ENCODE measurements at places on chromosomes 12 and 14. TPM values are rescaled to one million over a fixed set of nuclear protein-coding genes. Genes with fewer than 3 reads are reported as not detected.

The PTGES3 gene
- 202 TPM for polyA plus RNA-seq

The SGPP1 gene
- polyA plus RNA-seq, result 22.2 TPM

The HELB gene
- not detected for polyA plus RNA-seq

The EXOC3L4 gene
- not detected for polyA plus RNA-seq

The HNF1A gene
- polyA plus RNA-seq, result not detected

The LIN7A gene
- polyA plus RNA-seq, result 4.0 TPM

The LUM gene
- not detected for polyA plus RNA-seq

The GPR162 gene
- polyA plus RNA-seq, result 3.8 TPM

The TBX3 gene
- polyA plus RNA-seq, result 0.88 TPM

The OAS1 gene
- 0.58 TPM for polyA plus RNA-seq

The MMP17 gene
- 0.69 TPM for polyA plus RNA-seq

The KRT79 gene
- polyA plus RNA-seq, result 0.81 TPM

The AMHR2 gene
- not detected for polyA plus RNA-seq

The ADCY6 gene
- polyA plus RNA-seq, result 0.43 TPM

The PRKD1 gene
- polyA plus RNA-seq, result 18.8 TPM

The PRR4 gene
- 22.1 TPM for polyA plus RNA-seq

The LMO3 gene
- 71.5 TPM for polyA plus RNA-seq

The GLIPR1L1 gene
- 4.4 TPM for polyA plus RNA-seq

The TAS2R42 gene
- polyA plus RNA-seq, result not detected

The RNASE8 gene
- not detected for polyA plus RNA-seq

The CCDC63 gene
- polyA plus RNA-seq, result not detected

The TAS2R30 gene
- 0.32 TPM for polyA plus RNA-seq

The HSPB8 gene
- 16.1 TPM for polyA plus RNA-seq

The PTCSC3 gene
- polyA plus RNA-seq, result not detected

The TRMT5 gene
- 22.8 TPM for polyA plus RNA-seq

The RD3L gene
- polyA plus RNA-seq, result 3.6 TPM

The GPD1 gene
- polyA plus RNA-seq, result 3.1 TPM

The NKX2-1 gene
- polyA plus RNA-seq, result not detected

The DCAF5 gene
- polyA plus RNA-seq, result 16.7 TPM

The CELA1 gene
- polyA plus RNA-seq, result not detected

The KLHL33 gene
- polyA plus RNA-seq, result 0.16 TPM

The IAPP gene
- polyA plus RNA-seq, result not detected

The MYH6 gene
- polyA plus RNA-seq, result not detected

The CLEC1B gene
- not detected for polyA plus RNA-seq

The SOCS4 gene
- 28.1 TPM for polyA plus RNA-seq

The APOF gene
- polyA plus RNA-seq, result not detected

The EIF2S1 gene
- 226 TPM for polyA plus RNA-seq

The STYK1 gene
- polyA plus RNA-seq, result not detected

The C12orf60 gene
- polyA plus RNA-seq, result 9.4 TPM

The CAPZA3 gene
- not detected for polyA plus RNA-seq

The TSHR gene
- 2.9 TPM for polyA plus RNA-seq

The ARHGEF40 gene
- 4.0 TPM for polyA plus RNA-seq

The IL26 gene
- not detected for polyA plus RNA-seq

The EPYC gene
- polyA plus RNA-seq, result not detected

The NTN4 gene
- polyA plus RNA-seq, result 1.4 TPM

The PTPN21 gene
- polyA plus RNA-seq, result 4.0 TPM

The BDKRB2 gene
- polyA plus RNA-seq, result not detected

The VAMP1 gene
- 41.6 TPM for polyA plus RNA-seq

The PDZRN4 gene
- 0.11 TPM for polyA plus RNA-seq

The OR4L1 gene
- not detected for polyA plus RNA-seq

The GLT1D1 gene
- polyA plus RNA-seq, result 3.0 TPM
